ENCODE measurements at places on chromosomes 11 and 22.

GRCh38 chr11:13993096-13993765 lies 30.7 kb downstream of the SPON1 start:
- DNase-seq: no peak

DNA sequence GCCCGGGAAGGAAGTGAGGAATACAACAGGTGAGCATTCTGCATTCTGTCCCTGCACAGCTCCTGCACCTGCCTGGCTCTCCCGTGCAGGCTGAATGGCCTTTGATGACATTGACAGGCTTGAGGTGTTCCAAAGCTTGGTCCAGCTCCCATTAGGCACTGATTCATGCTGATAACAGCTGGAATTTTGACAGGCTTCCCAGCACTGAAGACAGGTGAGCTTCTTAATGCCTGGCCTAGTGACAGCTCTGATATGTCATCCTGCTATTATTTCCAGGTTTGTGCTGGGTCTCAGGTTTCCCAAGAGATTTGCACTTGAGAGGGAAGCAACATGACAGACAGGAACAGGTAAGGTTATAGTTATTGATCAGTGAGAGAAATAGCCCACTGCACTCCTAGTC lies 58.0 kb upstream of the MTNR1B start:
- no peak for DNase-seq

DNA sequence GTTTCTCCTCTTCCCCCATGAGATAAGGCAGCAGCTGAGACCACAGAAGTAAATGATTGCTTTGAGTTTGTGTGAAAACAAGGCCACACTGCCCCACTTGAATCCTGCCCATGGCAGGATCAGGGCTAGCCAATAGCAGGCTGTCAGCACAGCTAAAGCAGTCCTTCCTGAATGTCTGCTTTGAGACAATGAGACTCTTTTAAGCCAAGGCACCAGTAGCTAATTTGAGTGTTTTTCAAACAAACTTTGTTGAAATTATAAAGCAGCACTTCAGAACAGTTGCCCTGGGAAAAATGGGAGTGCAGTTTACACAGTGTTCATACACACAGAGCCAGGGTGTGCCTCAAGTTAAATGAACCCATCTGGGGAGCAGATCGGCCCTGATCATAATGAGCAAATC lies 103.5 kb upstream of the OR5AK2 start:
- no peak for DNase-seq

- DNase-seq: no peak
Observed at GRCh38 chr11:64519541-64519940, 71.5 kb upstream of the SLC22A12 start.

DNA sequence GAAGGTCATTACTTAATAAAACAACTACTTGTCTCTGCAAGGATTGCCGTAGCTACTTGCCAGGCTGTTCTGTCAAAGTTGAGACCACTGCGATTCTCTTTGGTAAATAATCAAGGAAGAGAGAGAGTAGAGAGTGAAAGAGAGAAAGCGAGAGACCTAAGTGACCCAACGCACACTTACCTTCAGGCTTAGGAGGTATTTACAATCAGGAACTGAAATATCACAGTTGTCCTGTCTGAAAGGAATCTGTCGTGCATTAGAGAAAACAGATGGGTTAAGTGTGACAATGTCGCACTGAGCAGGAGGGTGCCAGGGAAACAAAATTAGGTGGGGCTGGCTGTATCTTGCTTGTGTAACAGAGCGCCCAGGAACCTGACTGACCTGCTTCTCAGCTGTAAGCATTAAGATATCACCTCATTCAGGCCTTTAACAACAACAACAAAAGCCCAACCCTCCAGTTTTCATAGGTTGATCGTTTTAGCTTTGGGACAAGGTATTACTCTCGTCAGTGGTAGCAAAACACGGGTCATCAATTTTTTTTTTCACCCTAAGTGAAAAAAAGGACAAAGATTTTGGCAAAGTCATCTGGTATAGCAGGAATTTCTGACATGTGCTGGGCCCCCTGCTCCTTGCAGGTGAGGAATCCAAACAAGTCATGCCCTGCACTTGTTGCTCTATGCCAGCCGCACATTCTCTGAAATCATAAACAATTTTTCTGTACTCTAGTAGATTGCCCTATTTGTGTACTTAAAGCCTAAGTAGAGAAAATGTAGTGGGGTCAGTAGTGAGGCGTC lies at the start of gene MUC15:
TSS of gene MUC15 (minus strand) at position 403 of the 794 bp plus-strand sequence. CDS start 5,169 bp downstream, outside the sequence.
- no peak for DNase-seq

- DNase-seq: no peak
Observed at GRCh38 chr11:65615950-65616574, 486 bp downstream of the PCNX3 start.

DNA sequence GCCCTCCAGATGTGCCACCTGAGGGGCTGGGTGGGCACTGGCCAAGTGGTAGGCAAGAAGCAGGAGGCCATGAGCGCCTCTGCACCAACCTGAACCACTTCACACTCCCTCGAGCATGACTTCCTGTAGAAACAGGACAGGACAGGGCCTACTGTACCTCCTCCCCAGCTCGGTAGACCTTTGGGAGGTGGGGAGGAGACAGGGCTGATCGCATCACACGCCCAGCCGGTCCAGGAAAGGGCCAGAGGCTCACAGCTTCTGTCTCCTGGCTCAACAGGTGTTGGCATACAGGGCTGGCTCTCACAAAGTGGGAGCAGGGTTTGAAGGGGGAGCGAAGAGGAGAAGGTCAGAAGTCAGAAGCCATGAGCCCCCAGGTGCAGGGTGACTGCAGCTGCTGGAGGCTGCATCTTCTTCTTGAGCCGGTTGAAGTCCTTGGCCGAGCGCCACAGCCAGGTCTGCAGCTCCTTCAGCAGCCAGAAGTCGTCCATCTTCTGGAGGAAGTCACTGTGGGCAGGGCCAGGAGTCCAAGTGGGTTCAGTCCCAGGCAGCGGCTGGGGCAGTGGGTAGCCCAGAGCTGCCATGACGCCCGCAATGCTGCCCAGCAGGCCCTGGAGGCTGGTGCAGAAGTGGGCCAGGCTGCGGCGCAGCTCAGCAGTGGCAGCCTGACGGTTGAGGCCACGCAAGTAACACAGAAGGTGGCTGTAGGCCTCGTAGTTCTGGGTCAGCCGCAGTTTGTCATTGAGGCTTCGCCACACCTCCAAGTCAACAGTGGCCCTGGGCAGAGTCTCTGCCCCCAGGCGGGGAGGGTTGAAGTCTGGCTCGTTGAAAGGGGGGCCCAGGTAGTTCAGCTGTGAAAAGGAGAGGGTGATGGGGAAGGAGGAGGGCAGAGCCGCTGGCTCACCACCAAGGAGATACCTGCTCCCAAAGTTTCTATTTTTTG lies 8.3 kb downstream of the CLCF1 start:
- DNase-seq: no peak

GRCh38 chr22:39088685-39089032 lies 8.4 kb upstream of the APOBEC3H start:
- DNase-seq: no peak

DNA sequence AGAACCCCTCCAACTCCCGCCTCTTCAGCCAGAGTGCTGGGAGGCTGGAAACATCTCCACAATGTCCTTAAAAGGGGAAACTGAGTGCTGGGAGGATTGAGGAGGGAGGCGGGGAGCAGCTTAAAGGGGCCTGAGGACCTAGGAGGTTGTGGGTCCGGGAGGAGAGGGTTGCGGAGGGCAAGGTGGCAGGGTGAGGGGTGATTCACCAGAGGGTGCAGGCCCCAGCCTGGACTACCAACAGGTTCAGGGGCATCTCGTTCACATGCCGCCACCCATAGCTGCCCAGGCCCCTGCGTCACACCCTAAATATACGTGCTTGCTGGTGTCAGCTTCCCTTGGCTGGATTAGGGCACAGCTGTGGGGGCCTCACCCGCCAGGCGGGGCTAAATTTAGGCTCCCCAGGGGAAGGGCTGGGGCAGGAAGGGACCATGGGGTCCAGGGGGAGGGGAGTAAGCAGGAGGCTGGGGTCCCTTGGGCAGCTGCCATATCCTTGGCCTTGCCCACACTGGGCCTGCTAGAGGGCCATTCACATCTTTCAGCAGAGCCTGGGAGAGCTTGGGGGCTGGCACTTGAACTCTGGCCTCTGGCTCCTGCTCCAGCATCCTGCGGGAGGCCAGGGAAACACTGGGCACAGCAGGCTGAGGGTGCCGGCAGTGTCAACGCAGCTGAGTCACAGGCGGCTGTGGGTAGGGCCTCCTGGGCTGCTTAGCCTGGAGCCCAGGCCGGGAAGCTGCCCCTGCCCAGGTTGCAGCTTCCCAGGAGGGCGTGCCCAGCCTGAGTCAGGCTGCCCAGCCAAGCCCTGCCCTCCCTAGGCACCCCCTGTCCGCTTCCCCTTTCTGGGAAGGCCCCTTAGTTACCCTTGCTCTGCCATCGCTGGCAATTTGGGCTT lies 1.3 kb downstream of the EHBP1L1 start:
- no peak for DNase-seq

DNA sequence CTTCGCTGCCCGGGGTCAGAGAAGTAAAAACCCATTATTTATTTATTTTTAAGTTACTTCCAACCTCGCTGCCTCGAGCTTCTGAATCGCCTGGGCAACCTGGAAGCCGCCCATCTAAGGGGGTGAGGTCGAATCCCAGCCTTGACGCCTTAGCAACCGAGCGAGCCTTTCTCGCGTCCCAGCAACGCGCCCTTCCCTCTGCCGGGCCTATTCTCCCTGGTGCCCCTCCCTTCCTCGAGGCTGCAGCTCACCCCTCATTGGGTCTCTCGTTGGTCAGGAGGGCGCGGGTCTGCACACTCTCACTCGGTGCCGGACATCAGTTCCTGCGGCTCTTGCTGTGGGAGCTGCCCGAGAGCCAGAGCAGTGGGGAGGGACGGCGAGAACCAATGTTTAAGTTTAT lies at the start of gene CCDC81:
TSS of gene CCDC81 (plus strand) at position 302 of the 400 bp plus-strand sequence. CDS start 277 bp downstream, outside the sequence.
- no peak for DNase-seq

DNA sequence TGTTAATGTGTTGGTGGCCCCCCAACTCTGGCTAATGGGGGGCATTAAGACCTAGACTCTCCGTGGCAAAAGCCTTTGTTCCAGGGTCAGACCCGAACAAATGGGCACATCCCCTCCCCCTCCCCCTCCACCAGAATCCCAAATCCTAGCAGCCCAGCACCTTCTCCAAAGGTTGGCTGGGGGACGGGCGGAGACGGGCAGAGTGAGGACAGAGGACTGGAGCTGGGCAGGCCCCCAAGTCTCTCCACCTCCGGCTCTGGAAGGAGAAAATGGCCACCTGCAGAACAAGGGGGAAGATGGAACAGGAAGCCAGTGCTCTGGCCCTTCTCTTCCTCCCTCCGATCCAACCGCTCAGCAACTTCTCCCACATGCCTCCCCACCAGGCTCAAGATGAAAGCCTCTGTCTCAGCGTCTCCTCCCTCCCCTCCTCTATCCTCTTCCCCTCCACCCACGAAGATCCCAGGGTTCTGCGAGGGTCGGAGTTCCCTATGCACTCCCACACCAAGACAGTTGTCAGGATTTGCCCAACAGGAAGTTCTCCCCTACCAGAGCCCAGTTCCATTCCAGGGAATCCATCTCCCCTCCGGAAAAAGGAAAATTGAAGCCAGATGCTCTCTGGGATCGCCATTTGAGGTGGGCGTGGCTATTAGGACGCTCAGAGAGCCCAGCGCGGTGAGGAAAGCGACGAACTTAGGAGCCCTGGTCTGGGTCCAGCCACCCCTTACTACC lies 20.1 kb downstream of the ADA2 start:
- DNase-seq: no peak

GRCh38 chr11:105177658-105178057 lies 38.1 kb upstream of the CARD18 start:
- DNase-seq: no peak

DNA sequence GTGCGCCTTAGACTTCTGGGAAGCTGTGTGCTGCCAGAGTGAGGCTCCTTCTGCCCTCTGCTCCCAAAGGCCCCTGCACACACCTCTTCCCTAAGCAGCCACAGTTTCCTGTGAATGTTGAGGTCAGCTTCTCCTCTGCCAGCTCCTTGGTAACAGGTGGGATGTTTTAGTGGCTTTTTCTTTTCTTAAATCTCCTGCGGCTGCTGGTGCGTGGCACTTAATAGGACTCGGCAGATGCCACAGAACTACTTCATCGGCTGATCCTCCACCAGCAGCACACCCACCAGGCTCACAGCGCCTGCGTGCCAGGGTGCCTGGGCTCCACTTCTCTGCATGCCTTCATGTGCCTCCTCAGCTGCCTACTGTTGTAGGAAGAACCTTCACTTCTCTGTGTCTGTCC lies 87.8 kb downstream of the RCN1 start:
- no peak for DNase-seq

DNA sequence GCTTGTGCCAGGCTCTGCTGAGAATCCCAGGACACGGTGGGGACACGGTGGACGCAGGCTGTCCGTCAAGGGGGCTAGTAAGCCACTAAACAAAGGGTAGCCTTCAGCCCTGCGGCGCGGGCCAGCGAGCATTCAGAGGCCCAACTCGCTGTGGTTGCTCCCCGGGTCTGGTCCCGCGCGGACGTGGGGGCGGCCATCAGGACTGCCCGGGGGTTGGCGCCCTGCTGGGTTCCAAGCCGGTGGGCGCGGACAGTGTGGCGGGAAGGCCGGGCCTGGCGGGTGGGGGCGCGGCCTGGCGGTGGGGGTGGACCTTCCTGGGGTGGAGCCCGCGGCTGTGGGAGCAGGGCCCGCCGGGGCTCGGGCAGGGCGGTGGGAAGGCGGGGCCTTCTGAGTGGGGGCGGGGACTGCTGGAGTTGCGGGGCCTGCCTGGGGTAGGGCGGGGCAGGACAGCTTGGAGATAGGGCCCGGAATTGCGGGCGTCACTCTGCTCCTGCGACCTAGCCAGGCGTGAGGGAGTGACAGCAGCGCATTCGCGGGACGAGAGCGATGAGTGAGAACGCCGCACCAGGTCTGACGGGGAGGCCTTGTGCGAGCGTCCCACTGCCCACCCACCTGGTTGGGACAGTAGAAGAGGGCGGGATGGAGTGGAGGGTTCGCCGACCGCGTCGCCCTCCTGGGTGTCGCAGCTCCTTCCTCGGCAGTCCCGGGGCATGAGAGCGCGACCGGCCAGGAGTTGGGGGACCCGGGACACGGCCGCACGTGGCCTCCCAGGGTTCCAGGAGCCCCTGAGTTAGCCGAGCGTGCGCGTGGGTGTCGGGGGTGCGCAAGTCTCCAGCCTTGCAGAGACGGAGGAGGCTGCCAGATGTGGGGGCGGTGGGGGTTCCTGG lies at the start of gene SERHL2:
TSS of gene SERHL2 (plus strand) at position 482 of the 887 bp plus-strand sequence. CDS start at position 547, 65 bp downstream.
- DNase-seq: peak; percentile 84

- no peak for DNase-seq
Observed at GRCh38 chr11:7595016-7595866, 78.1 kb downstream of the CYB5R2 start.

GRCh38 chr22:44972363-44973083 lies 37.3 kb downstream of the PHF21B start:
- DNase-seq: no peak
